Stimulated activated CD4-positive, alpha-beta T cell treated with anti-CD3 and anti-CD28 coated beads, Interleukin-12 subunit alpha, Interleukin-12 subunit beta, amount 100 ng/mL, for 4 hours (primary cell): ENCODE measurements at places on chromosomes 2 and 18.

GRCh38 chr2:229273723-229274338, 2.7 kb upstream of the PID1 start:
- no peak for DNase-seq

GRCh38 chr2:43047187-43047780, 179.1 kb downstream of the ZFP36L2 start:
- no peak for DNase-seq

GRCh38 chr2:127712999-127713398, 11.7 kb downstream of the SFT2D3 start:
- no peak for DNase-seq

GRCh38 chr2:157443795-157444640, at the start of gene CYTIP:
TSS of gene CYTIP (minus strand) at chr2:157444089. CDS start at chr2:157444020, 69 bp downstream.
- peak; percentile 43 for DNase-seq

- DNase-seq: no peak
These were observed 95.1 kb downstream of the EHBP1 start for GRCh38 chr2:62800618-62801017.

DNA sequence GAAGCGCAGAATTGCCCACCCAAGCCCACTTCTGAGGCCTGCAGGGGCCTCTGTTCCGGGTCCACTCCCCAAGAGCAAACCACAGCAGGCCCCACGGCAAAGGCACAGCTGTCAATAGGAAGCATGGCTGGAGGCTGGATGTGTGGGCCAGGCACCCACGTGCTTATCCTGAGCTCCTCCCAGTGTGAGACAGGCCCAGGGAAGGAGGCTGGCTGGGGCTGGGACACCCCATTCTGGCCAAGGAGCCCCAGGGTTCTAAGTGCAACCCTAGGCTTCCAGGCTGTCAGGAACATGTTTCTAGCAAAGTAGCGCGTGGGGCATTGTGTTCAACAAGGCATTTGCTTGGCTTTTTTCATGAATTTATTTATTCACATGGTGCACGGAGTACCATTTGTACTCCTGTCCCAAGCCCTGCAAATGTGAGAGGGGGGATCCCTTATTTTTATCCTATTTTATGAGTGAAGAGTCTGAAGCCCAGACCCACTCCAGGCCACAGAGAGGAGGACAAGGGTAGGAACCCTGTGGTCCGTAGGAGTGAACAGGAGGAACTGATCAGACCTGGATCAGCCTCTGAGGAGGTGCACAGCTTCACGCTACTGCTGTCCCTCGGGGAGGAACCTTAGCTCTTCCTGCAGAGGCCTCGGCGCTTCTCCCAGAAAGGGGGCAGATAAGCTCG, 6.1 kb upstream of the RAB17 start:
- no peak for DNase-seq

DNA sequence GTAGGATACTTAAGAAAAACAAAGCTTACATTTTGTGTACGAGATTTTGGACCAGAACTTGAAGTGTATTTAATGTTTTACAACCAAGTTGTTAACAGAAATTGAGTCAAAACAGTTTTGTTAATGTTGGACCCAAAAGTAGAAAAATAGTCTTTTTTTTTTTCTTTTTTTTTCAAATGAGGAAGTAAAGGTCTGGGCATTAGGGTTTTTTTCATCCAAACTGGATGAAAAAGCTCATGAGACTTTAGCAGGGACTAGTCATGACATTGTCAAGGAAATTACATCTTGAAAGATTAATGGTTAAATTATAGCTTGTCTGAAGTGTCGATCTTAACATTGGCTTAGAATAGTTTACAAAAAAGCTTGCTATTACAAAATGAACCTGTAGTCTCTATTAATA, 32.3 kb downstream of the CCNT2 start:
- no peak for DNase-seq

GRCh38 chr18:59448546-59448945, 89.5 kb upstream of the LMAN1 start:
- no peak for DNase-seq

DNA sequence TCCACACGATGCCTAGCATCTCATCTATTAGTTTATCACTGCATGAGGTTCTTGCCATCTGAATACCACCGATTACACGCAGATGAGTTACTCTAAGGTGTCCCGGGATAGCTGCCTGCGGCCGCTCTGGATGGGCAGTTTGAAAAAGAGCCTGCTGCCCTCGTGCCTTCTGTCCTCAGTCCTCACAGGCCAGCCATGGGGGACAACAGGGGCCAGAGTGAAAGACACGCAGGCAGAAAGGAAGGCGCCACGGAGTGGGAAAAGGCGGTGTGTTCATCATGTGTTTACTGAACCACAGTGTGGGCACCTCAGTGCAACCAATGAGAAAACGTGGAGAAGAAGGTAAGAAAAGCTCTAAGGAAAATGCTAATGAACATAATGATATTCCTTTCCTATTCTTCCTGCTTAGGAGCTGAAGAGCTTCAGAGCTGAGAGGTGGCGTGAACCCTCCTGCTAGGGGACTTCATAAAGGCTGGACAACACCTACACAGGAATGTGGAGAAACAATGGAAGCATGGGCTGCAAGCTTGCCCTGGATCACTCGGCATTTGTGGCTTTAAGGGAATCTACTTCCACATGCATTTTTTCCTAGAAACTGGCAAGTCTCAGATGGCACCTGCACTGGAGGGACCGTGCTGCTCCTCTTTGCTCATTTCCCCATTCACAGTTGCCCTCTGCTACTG, 50.9 kb downstream of the CABYR start:
- DNase-seq: no peak

GRCh38 chr18:10381516-10381915, 72.9 kb upstream of the APCDD1 start:
- no peak for DNase-seq

- DNase-seq: no peak
These were observed 180.7 kb downstream of the NCK2 start for GRCh38 chr2:105925390-105925789.

GRCh38 chr2:79832511-79833234, 319.8 kb downstream of the CTNNA2 start:
- no peak for DNase-seq

GRCh38 chr2:40103590-40103989, 324.5 kb upstream of the THUMPD2 start:
- DNase-seq: no peak

DNA sequence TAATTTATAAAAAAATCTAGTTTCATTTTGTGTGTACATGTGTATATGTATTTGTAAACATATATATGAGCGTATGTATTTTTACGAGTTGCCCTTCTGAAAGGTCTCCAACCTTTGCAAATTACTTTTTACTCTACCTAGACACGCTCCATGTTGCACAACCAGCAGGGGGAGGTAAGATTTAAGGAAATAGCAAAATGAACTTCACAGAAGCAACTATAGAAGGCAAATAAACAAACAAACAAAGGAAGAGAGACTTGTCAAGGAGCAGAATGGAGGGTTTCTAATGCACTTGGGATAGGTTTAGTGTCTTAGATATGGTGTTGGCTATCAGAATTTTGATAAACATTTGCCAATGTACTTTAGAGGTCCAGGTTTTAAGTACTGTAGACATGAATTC, 820.5 kb upstream of the POU3F3 start:
- DNase-seq: no peak

DNA sequence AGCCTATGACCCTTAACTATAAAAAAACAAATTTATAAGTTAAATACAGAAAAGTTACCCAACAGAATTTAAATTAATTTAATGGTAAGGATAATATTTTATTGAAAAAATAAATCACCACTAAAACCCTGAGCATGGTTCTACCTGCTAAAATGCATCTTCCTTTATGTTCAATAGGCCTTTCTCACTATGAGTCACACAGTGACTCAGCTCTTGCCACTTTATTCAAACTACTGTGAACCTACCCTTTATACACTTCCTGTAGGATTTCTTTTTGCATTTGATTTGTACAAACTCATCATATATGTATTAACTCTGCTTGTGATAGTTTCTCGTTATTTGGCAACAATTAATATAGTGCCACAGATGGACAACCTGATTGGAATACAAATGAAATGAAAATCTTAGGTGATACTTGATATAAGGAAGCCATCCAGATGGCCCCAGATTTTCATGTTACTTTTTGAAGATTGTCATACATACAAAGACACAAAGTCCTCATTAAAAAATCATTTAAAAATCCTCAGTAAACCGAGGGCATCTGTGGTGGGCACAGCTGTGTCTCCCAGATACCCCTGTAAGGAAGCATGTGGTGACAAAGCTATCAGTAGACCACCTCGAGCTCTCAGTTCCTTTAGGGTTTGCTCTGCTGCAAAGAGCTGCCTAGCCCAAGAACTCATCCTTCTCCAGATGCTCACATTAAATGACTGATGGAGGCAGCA, 55.2 kb upstream of the COBLL1 start:
- DNase-seq: no peak

DNA sequence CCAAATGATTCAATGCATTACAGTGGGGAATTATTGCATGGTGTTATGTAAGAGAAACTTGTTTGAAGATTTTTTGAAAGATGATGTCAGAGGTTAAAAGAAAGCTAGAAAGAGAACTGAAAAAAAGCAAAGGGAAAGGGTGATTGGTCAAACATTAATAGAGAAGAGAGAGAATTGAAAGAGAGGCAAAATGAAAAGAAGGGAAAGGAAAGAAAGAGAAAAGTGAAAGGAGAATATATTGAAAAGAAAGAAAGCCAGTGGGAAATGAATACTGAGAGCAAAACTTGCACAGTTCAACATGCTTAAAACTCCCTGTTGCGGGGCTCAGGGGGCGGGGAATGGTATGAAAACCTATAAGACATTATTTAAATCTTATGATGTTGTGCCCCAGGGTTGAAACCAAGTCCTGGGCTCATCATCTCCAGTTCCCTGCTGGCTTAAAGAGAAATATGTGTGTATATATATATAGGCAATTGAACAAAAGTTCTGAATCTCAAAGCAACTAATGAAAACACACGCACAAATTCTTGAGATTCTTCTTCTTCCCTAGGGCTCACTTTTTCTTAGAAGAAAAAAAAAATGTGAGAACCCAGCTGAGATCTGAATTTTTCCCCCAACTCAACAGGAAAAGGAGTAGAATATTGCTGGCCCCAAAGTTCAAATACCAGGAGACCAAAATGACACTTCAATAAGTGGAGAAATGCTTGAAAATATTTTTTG, 2045.9 kb upstream of the CELF4 start:
- no peak for DNase-seq

- DNase-seq: no peak
These were observed 23.4 kb downstream of the XRCC5 start for GRCh38 chr2:216132585-216132984.

DNA sequence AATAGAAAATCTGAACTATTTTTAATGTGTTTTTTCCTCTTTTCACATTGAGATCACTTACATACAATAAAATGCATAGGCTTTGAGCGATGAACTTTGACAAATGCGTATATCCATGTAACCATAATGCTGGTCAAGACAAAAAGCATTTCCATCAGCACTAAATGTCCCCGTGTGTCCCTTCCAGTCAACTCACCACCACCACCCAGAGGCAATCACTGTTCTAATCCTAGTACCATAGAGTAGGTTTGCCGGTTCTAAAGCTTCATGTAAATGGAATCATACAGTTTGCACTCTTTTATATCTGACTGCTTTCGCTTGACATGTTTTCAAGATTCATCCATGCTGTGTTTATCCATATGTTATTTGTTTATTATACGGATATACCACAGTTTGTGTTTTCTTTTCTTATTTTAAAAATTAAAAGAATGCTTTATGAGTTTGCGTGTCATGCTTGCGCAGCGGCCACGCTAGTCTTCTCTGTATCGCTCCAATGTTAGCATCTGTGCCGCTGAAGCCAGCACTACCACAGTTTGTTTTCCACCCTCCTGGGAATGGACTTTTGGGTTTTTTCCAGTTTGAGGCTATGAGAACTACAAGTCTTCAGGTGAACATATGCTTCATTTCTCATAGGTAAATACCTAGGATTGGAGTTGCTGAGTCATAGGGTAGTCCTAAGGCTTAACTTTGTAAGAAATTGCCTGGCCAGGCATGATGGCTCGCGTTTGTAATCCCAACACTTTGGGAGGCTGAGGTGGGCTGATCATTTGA, 197.5 kb upstream of the CHAC2 start:
- no peak for DNase-seq

GRCh38 chr18:47877892-47878291, 52.6 kb downstream of the SMAD2 start:
- no peak for DNase-seq

- no peak for DNase-seq
These were observed 840.6 kb upstream of the SALL3 start for GRCh38 chr18:78138983-78139496.
